Upper lobe of left lung (tissue), 6 donors: ENCODE measurements at places on chromosomes 3 and 15. TPM values are rescaled to one million over a fixed set of nuclear protein-coding genes. Genes with fewer than 3 reads are reported as not detected.

- peaks cover 15% of the 10 kb centered on the region for H3K27me3 ChIP-seq
- no peak overlapping the region for H3K4me3 ChIP-seq
- H3K4me1 ChIP-seq: peaks cover 12% of the 10 kb centered on the region
- no peak for DNase-seq
- H3K36me3 ChIP-seq: no peaks in the 10 kb centered on the region
Measured at GRCh38 chr15:73362900-73363299, 5.9 kb downstream of the HCN4 start.

Gene TGM4
- total RNA-seq: not detected

Gene ANKUB1
- total RNA-seq: 3.7 TPM

- no peak for DNase-seq
- no peak overlapping the region for H3K4me3 ChIP-seq
- no peak overlapping the region for H3K27ac ChIP-seq
- no peaks in the 10 kb centered on the region for H3K27me3 ChIP-seq
- H3K36me3 ChIP-seq: no peaks in the 10 kb centered on the region
Measured at GRCh38 chr3:188197388-188197847, 43.5 kb downstream of the LPP start.

GRCh38 chr15:91807122-91807521, 46.4 kb upstream of the SLCO3A1 start:
- no peak overlapping the region for H3K4me3 ChIP-seq
- no peak for DNase-seq
- no peaks in the 10 kb centered on the region for H3K4me1 ChIP-seq
- H3K36me3 ChIP-seq: no peaks in the 10 kb centered on the region

Gene PROK2
- total RNA-seq: not detected
